ENCODE measurements at places on chromosomes 3 and 15.

- no peak for DNase-seq
These were observed 10.8 kb downstream of the PLA1A start for GRCh38 chr3:119608405-119609000.

DNA sequence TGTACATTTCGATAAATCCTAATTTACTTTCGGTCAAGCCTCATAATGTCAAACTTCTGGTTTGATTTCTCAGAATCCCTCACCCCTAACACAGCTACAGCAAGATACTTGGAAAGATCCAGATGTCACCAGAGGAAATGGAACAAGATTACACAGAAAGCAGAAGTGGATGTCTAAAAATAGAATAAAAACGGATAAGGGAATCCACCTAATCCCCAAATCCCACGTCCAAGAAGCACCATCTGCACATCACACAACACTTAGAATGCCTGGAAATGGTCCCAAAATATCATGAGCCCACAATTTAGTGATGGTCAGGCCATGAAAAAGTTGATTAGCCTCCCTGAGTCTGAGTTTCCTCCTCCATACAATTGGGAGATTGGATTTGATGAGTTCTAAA is 61.7 kb downstream of the AGTR1 start:
- no peak for DNase-seq

GRCh38 chr3:9198899-9199335 is 50.5 kb downstream of the SRGAP3 start:
- DNase-seq = no peak

- DNase-seq = no peak
These were observed 32.6 kb downstream of the HHLA2 start for GRCh38 chr3:108328821-108329486.

GRCh38 chr15:32636410-32636809 is 5.1 kb upstream of the SCG5 start:
- no peak for DNase-seq

DNA sequence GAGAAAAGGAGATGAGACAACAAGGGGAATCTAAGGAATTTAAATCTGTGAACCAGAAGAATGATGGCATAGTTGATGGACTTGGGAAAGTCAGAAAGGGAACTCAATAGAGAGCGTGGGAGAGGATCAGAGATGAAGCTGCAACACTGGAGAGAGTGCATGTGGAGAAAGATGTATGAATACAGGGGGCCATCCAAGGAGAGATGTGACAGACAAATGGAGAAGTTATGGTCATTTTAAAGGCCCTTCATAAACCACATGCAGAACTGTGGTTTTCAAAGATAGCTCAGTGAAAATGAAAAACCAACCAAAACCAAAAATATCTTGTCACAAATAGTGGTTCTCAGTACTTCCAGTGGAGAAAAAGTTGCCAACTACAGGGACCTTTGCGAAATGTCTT is 265.2 kb downstream of the SUCLG2 start:
- DNase-seq = peak; percentile 15

- no peak for DNase-seq
These were observed 621.5 kb upstream of the SEMA6D start for GRCh38 chr15:47095833-47096232.

GRCh38 chr3:153513236-153513635 is 351.2 kb downstream of the RAP2B start:
- no peak for DNase-seq

- DNase-seq = peak; percentile 48
These were observed 90.7 kb downstream of the IGF2BP2 start for GRCh38 chr3:185733980-185734724.

DNA sequence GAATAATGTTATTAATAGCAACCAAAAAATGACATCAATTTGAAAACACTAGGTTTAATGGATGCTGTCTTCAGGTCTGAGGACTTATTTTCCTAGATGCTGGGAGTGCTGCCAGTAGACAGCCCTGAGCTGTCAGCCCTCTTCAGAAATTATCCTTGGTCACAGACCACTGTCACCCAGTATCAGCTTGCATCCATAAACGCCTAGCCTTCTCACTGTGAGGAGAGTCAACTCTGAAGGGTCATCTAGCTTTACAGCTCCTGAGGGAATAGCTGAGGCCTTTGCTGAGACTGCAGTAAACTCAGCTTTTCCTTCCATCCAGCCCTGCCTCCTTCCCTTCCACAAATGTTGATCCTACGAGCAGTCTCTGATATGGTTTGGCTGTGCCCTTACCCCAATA is 19.4 kb upstream of the MNS1 start:
- DNase-seq = no peak

GRCh38 chr3:72573051-72573450 is 275.2 kb downstream of the SHQ1 start:
- DNase-seq = no peak

DNA sequence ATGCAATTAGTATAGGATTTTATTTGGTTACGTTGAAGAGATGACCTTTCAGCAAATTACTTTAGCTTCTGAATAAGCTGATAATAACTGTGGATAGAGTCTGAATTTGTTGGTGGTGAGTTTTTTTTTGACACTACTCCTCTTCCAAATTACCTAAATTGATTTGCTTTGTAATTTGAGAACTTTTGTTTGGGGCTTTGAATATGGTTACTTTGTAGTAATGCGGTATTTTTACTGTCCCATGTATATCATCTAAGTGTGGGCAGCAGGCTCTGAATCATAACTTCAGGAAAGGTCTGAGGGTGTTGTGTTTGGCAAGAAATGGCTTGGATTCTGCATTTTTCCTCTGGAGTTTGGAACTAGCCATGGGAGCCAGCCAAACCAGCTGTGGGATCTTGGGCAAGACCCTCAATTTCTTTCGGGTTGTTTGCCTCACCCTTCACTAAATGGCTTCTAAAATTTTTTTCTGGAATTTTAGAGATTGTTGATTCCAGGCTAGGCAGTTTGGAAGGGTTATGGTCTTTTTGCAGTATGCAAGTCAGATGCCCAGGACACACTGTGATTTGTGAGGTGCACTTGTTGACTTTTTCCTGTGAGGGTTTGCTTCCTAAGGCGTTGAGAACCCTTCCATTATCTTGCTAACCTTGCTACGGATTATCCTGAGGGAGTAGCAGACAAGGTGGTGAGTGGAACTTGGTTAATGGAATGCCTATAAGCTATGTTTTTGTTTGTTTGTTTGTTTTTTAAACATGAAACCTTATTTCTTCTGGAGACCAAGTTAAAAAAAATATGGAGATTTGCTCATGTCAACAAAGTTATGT is 10.4 kb downstream of the PTPRG start:
- DNase-seq = no peak

GRCh38 chr3:187914231-187914630 is 169.0 kb upstream of the BCL6 start:
- no peak for DNase-seq
